HEK293T (cell line): ENCODE measurements at places on chromosomes 7 and 10.

DNA sequence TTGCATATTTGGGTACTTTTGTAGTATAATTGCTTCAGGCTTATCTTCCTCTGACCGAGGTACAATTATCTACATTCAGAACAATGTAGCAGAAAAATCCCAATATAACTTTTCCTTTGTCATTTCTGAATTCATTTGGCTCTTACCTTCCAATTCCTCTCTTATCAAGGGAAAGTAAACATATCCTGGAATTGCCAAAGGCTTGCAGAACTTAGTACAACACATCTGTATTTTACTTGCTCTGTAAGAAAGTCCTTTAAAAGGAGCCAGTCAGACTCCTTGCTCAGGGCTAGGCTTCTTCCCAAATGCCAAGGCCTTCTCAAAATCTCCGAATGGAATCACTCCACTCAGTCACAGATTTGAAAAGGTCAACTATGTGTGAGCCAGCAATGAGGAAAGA is 43.3 kb upstream of the ABCB4 start:
- no peak for DNase-seq

GRCh38 chr10:78991187-78991586 is 77.6 kb upstream of the ZMIZ1 start:
- no peak for DNase-seq

- no peak for DNase-seq
Observed at GRCh38 chr10:58094985-58095718, 172.5 kb downstream of the IPMK start.

DNA sequence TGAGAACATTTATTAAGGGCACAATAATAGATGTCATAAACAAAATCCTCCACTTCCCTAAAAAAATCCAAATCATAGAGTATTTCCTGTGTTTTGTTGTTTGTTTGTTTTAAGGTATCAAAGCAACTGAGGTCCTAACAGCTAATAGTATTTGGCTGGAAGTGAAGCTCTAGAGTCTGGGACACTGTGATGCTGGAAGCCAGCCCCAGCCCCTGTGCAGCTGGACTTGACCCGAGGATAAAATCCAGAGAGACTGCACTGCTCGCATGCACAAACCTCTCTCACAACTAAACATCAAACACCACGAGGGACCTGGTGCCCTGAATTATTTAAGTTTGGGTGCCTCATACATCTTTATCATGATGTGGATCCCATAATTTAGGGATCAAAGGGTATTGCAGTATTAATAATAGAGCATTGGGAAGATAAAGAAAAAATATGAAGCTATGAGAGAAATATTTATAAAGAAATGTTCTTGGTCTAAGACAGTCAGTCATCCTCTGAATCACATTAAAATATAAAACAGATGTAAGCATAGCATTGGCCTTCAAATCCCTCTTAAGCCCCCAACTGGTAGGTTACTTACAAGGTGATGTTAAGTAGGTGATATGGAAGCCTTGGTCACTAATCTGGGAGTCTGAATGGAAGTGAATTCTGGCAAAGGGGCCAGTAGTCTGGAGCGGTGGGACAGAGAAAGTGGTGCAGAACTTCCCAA is 44.4 kb downstream of the CUBN start:
- DNase-seq = no peak

GRCh38 chr7:138500892-138501291 is 40.8 kb downstream of the TRIM24 start:
- no peak for DNase-seq

- DNase-seq = no peak
Observed at GRCh38 chr7:2399848-2400587, 3.4 kb upstream of the CHST12 start.

GRCh38 chr10:75403939-75404814 is 2.6 kb upstream of the ZNF503 start:
- no peak for DNase-seq

DNA sequence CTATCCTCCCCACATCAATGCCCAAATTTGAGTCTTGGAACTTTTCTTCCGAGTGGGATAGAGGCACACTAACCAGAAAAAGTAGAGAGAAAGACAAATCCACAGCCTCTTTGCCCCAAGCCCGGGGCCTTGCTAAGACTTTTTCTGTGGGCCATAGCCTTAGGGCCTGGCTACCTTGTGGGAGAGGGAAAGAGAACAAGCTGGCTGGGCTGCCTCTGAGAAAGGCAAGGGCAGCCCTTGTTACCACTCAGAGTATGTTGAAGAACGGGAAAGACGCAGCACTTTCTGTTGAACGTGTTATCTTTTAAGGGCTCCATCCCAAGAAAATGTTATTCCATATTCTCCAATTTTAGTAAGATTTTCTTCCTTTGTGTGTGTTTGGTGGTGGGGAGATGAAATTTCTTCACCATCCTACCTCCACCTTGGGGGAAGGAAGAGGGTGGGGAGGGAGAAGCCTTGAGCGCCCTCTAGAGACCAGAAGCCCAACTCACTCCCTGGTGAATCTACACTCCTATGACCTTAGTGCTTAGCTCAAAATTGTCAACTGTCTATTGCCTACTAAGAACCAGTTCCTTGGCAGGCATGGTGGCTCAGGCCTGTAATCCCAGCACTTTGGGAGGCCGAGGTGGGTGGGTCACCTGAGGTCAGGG is 3.9 kb upstream of the NRF1 start:
- DNase-seq = peak; percentile 63

- DNase-seq = no peak
Observed at GRCh38 chr10:132590752-132591121, 53.1 kb downstream of the INPP5A start.
